Central memory CD4-positive, alpha-beta T cell (primary cell): ENCODE measurements at places on chromosomes 1 and 21.

DNA sequence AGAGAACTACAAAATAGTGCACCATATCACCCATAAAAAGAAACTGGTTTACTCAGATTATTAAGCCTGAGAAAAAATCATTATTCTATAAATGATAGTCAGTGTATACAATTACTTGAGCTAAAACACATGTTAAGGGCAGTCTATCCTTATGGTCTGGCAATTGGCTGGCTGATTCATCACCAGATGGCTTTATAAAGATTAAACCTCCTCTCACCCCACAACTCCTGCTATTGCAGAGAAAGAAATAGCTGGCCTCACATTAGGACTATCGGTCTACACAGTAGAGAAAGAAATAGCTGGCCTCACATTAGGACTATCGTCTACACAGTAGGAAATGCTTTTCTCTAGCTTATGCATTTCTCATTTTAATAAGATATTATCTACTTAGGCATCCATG, 21.2 kb downstream of the CEP170 start:
- DNase-seq = no peak

GRCh38 chr21:17981060-17981740, 162.0 kb upstream of the C21orf91 start:
- DNase-seq = no peak

DNA sequence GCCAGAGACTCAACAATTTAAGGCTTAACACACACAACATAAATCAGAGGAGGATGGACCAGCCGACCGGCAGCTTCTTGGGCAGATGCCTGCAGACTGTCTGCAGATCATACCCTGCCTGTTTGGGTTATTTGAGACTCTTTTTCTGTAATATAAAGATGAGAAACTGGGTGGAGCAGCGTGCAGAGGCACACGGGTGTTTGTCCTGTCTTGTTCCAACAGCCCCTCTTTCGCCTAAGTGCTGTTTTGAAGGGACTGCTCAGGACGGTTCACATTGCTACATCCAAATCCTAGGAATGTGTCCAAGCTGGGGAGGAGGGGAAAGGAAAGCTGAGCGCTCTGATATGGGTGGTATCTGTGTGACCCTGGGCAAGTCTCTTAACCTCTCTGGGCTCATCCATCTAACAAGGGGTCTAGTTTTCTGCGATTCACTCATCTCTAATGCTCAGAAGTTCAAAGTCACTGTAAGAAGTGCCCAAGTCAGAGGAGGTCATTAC, 149.9 kb downstream of the CLIC6 start:
- DNase-seq = no peak

DNA sequence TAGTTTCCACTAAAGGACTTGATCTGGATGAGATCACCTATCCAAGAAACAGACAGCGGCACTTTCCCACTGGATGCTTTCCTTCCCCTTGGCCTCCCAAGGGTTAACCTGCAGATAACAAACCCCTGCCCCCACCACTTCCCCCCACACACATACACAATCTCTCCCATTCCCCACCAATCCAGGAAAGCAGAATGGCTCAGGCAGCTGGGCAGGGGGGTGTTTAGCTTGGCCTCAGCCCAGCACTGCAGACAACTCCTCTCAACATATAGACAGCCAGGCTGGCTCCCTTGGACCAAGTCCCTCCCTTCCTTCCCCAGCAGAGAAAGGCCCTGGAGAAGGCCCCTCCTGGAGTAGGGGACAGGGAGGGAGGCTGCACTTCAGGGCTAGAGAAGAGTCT, 24.6 kb downstream of the PLEKHA6 start:
- DNase-seq = no peak

DNA sequence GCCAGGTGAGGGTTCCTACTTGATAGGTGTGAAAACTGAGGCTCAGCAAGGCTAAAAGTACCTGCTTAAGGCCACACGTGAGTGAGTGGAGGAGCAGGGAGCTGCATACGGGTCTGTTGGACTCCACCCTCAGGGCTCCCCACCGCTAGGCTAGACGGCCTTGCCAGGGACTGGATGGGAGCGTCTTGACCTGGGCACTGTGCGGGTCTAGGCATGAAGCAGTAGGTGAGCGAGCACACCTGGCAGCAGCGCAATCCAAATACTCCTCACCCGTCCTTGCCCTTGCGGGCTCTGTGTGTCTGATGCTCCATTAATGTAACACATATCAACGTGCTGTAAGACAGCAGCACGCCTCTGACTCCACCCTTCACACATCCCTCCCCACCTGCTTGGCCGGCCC, 94.0 kb downstream of the LACTBL1 start:
- no peak for DNase-seq

GRCh38 chr1:206952171-206952570, 5.9 kb upstream of the PIGR start:
- no peak for DNase-seq

DNA sequence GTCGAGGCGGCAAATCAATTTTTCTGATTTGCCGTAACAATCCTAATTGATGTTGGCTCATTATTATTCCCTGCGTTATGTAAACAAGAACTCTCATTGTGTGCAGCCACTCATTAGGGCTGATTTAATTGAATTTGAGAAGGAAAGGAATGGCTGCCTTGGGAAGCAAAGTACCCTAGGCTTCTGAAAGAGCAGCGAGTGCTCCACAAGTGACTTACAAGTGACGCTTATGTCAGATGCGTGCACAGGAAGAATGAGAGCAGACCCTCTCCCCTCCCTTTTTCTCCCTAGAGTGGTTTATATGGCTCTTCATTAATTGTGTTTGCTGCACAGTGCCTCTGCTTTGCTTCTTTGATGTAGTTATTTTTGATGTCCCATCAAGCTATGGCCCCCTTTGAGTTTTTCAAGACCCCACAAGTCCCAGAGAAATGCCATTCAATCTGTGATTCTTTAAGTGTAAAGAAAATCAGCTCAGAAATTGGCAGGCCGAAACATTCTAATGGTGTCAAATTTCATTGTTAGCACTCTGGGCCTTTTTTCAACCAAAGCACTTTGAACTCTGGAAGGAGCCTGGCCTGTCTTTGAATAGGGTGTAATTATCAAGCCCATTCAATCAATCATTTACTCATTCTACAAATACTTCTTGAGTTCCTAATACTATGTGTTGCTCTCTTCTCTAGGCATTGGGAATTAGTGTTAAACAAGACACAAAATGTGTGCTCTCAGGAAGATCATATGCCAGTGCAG, 86.8 kb upstream of the VAV3 start:
- DNase-seq = no peak
